ENCODE measurements at places on chromosomes 1 and 21. TPM values are rescaled to one million over a fixed set of nuclear protein-coding genes. Genes with fewer than 3 reads are reported as not detected.

Gene RNF115
- total RNA-seq = 10.6 TPM

Gene DMRTA2
- 0.07 TPM for total RNA-seq

Gene RPTN
- total RNA-seq = not detected

Gene FALEC
- not detected for total RNA-seq

Gene L1TD1
- total RNA-seq = 280 TPM

Gene TMEM50A
- 71.4 TPM for total RNA-seq

Gene ALX3
- total RNA-seq = not detected

Gene HMGN2
- 330 TPM for total RNA-seq

Gene LDLRAD1
- not detected for total RNA-seq

Gene INSRR
- not detected for total RNA-seq

Gene SLC2A1
- 479 TPM for total RNA-seq

Gene RGS1
- total RNA-seq = not detected

Gene TSACC
- 2.5 TPM for total RNA-seq

All from GM23338 (cell line).